ENCODE measurements at places on chromosomes 7 and 10. TPM values are rescaled to one million over a fixed set of nuclear protein-coding genes. Genes with fewer than 3 reads are reported as not detected.
A peak's percentile ranks its signal among the peaks of the same experiment; 100 is the strongest.

DNA sequence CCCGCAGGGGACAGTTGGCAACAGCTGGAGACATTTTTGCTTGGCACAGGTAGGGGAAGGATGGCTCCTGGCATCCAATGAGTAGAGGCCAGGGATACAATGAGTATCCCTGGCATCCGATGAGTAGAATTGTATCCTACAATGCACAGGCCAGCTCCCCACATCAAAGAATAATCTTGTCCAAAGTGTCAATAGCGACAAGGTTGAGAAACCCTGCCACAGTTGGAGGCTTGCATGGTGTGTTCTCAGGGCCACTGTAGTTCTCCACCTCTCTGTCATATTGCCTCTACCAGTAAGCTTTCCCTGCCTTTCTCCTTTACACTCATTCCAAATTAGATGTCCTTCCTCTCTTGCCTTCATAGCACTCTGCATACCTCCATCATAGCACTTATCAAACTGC is 60.7 kb downstream of the ZNF92 start:
- DNase-seq, result no peak

DNA sequence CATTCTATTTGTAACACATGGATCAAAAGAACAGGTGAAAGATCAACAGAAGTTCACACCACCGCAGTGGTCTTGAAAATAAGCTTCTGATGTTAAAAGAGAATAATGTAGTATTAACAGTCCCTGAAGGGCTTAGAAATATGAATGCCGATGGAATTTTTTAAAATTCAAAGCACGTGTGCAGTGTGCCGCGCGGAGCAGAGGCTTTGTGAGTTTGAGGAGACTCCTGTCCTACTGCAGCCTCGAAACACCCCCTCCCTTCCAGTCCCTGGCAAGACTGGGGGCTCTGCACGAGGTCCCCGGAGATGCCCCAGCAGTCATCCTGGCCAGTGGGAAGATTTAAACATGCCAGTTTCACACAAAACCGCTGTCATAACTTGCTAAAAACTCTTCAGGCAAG is 196.6 kb downstream of the DIP2C start:
- DNase-seq, result no peak

DNA sequence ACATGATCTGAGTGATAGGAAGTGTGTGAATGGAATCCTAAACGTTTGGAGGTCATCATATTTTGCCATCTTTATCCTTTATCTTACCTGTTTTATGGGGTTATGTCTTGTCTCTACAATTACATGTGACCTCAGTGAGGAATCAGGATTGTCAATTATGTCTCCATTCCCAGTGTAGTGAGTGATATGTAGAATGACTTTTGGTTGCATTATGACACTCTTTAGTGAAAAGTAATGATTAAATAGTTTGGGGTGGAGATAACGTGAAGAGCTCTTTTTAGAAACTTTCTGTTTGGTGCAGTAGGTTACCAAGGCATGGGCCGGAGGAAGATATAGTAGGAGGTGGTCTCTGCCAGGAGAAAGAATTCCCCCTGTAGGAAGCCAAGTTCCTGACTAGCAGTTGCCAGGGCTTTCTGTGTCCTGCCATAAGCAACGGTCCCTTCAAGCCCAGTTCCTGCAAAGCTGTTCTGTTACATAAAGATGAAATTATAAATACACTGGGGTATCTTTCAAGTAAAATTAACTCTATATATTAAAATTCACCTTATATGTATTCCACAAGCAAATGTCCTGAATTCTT is 228.2 kb downstream of the NSUN6 start:
- DNase-seq, result no peak

GRCh38 chr10:77965294-77965693 is 38.7 kb upstream of the DLG5 start:
- DNase-seq, result no peak

- DNase-seq, result no peak
Observed at GRCh38 chr7:44380831-44381493, 55.6 kb upstream of the CAMK2B start.

DNA sequence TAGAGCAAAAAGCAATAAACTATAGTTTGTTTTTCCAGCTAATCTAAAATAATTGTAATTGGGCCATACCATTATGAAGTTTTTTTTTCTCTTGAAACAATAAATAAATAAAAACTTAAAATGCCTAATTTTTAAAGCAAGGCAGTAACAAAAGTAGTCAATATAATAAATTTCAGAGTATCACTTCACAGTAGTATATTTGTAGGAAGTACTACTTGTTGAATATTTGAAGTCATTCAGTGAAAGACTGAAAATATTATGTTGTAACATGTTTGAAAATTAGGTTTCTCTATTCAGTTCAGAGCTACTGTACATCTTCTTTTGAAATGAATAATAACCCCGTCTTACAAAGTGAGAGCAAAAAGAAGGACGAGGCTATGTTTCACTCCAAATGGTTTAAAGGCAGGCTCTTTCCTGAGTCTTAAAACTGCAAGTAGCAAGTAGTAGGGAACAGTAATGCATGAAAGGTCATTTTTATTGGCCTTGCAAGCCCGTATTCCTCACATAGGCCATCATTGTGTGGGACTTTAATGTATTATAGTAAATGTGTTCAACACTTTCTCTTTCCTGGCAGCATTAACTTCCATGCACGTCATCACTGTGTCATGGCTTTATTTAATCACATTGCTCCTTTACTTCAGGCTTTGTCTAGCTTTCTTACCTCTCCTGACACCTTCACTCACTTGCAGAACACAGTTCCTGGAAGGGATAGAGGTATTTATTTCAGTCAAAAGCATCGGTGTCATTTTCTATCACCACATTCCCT is 141.4 kb downstream of the VTI1A start:
- DNase-seq, result peak; percentile 13

GRCh38 chr7:119959811-119960210 is 313.2 kb upstream of the KCND2 start:
- DNase-seq, result no peak

DNA sequence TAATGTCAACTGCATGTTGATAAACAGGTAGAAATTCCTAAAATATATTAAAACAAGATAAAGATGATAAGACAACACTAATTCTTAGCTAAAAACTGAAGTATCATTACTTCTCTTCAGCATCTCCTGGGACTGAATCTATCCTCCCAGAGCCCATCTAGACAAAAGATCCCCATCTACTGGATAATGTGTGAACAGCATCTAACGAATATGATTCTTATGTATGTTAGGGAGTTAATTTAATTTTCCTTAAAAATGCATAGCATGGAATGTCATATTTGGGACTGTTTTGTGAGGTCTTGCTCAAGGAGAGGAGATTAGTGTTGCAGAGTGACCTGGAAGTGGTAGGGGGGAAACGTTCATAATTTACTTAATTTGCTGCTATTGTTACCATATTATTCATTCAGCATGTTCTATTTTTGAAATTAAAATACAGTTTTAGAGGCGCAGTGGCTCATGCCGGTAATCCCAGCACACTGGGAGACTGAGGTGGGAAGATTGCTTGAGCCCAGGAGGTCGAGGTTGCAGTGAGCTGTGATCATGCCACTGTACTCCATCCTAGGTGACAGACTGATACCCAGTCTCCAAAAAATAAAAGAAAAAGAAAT is 305.1 kb upstream of the CSTF2T start:
- DNase-seq, result peak; percentile 69

GRCh38 chr7:100122568-100122967 is 3.1 kb downstream of the CNPY4 start:
- DNase-seq, result peak; percentile 4

DNA sequence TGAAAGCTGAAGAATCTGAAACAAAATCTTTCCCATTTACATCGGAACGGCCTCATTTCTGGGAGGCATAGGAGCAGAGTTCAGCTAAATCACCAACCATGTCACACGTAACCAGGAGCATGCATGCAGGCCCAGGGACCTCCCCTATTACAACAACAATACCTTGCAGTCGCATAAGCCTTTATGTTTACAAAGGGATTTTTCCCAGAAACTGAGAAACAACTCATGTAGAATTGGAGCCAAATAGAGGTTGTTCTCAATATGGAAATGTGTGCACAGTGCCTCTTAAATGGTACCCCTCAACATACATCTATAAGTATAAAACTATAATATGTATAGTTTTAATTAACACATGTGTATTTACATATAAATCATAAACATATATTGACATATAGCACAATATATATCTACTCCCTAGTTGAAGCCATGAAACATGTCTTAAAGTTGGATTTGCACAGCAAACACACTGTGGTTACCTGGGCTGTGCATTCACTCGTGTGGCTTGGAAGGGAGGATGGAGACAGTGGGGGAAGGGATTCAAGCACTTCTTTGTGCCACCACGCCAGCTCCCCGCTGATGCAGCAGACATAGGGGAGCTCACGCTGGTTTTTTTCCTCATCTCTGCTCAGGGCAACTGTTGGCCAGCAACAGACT is 35.0 kb upstream of the DGKI start:
- DNase-seq, result no peak

- no peak for DNase-seq
Observed at GRCh38 chr10:46264336-46264735, 22.5 kb upstream of the ANTXRL start.

GRCh38 chr7:44898039-44898438 is 12.7 kb upstream of the PURB start:
- DNase-seq, result no peak

DNA sequence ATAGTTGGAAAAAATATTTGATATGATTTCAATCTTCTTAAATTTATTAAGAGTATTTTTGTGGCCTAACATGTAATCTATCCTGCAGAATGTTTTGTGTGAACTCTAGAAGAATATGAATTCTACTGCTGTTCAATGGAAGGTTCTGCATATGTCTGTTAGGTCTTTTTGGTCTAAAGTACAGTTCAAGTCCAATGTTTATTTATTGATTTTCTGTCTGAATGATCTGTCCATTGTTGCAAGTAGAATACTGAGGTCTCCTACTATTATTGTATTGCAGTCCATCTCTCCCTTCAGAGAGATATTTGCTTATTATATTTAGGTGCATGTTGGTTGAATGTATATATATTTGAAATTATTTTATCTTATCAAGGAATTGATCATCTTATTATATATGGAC is 18.9 kb upstream of the DYNC1I1 start:
- DNase-seq, result no peak

DNA sequence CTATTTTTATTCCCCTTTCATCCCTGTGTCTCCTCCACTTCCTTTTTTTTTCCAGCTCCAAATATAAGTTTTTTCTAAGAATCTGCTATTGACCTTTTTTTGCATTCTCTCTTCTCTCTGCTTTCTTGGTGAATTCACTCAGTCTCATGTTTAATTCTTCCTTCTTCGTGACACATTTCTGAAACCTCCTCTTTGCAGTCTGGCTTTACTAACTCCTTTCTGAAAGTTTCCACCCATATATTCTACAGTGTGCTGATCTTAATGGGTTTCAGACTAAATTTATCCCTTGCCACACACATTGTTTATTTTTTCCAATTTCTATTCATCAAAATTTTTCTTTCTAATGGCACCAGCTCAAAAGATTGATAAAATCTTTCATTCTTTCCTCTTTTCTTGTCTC is 47.8 kb upstream of the CALD1 start:
- no peak for DNase-seq

DNA sequence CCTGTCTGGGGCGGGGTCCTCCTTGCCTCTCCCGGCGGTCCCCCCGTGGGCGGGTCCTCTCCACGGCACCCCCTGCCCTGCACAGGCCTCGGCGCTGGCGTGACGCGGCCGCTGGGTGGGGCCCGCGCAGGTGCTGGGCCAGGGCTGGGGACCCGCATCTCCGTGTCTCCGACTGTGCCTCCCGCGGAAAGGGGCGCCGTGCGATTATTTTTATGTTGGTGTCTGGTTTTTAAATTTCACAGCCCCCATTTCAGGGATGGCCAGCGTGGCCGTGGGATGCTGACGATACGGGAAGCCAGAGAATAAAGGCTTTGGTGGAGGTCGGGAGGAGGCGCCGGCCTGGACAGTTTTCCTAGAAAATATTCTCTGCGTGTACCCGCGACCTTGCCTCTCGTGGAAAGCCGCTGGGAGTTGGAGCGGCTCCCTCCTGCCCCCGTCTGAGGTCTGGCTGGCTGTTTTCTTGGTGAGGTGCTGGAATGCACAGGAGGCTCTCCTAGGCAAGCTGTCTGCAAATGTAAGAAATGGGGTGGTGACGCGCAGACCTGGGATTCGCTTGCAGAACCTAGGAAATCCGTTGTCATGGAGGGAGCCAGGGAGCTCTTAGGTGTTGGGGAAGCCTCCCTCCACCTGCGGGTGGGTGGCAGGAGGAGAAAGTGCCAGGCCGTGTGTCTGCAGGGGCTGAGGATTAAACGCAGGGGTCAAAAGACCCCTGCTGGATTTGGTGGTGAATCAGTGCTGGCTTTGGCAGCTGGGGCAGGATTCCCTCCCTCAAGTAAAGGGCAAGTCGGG is 28.7 kb upstream of the JAKMIP3 start:
- DNase-seq, result peak; percentile 12

GRCh38 chr7:44162785-44163395 is 21.8 kb upstream of the MYL7 start:
- no peak for DNase-seq

GRCh38 chr10:64959116-64959515 is 1437.9 kb downstream of the REEP3 start:
- DNase-seq, result no peak

GRCh38 chr10:45607276-45607675 is 65.3 kb downstream of the ZFAND4 start:
- no peak for DNase-seq

GRCh38 chr10:120474956-120475355 is 17.9 kb downstream of the PLPP4 start:
- DNase-seq, result no peak

GRCh38 chr7:85125651-85126131 is 61.2 kb downstream of the SEMA3D start:
- peak; percentile 64 for DNase-seq

- DNase-seq, result no peak
Observed at GRCh38 chr10:5555881-5556280, 31.1 kb downstream of the CALML3 start.

DNA sequence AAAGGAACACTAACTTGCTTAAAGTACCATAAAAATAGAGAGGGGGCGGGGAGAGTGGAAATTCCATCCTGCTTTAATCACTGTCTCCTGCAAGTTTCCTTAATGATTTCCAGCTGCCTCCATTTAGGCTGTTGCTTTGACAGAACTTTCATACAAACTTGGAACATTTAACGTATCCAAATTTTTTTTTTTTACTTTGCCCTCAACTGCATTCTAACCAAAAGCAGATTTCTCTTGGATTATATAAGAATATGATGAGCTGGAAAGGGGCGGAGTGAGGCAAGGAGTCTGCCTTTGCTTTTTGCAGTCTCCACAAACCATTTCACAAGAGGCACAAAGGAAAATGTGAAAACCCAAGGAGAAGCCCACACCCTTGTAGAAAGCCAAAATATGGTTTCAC is 46.6 kb upstream of the COL1A2 start:
- peak; percentile 99 for DNase-seq

Gene EPDR1
- total RNA-seq, result 89.8 TPM

Gene SKAP2
- total RNA-seq, result 6.9 TPM

Gene DGKB
- 1.4 TPM for total RNA-seq

Gene RBM20
- 8.3 TPM for total RNA-seq

Gene C10orf53
- not detected for total RNA-seq

Gene FAM171A1
- total RNA-seq, result 19.6 TPM

Gene TDRD1
- 0.13 TPM for total RNA-seq

Gene TLX1
- not detected for total RNA-seq

Gene LRRN3
- total RNA-seq, result 10.1 TPM

Gene OR13A1
- not detected for total RNA-seq

Gene SHH
- under 0.01 TPM for total RNA-seq

Gene PRF1
- total RNA-seq, result 0.53 TPM

Gene ANXA8L1
- not detected for total RNA-seq

Gene CRYGN
- 0.09 TPM for total RNA-seq
